ENCODE measurements at places on chromosomes 1 and 21.

DNA sequence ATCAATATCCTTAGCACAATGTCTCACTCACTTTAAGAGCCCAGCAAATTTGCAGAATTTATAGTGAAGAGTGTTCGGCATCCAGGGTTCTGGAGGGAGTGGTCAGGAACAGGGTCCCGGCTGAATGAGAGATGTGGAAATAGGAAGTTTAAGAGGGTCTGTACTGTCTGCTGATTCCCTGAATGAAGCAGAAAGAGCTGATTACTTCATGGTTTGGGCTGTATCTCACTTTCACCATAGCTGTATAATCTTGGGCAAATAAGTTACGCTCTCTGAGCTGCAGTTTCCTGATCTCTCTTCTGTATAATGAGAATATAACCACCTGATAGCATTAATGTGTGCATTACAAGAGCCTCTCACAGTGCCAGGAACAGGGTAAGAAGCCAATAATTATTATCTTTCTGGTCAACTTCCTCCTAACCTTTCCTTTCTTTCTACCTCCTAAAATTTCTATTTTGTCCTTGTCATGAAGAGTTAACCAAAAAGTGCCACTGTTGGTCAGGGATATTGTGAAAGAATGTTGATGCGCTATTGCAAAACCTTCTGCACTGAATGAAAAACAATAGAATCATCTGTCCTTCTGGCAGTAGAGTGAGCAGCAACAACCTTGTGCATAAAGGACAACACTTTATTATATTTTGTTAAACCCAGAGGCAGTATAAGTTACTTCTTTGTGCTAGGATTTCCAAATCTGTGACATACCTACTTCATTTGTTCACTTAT is 14.7 kb upstream of the PTGFR start:
- peak; percentile 69 for DNase-seq

DNA sequence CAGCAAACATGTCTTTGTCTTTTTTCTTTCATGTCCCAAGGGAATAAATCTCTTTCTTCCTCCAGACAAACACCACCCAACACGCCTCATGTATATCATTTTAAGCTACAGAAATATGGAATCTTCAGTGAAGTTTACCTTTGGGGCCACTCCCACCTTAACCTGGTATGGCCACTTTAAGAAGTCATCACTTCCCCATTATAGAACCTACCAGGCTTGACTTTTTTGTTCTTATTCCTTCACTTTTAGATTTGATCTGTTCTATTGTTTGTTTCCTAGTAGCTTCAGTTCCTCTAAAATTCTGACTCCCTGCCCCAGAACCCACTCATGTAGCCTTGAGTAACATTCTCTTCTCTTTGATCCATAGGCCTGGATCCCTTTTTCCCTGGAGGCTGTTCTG is 226.3 kb downstream of the HLX start:
- no peak for DNase-seq

GRCh38 chr21:28136656-28137255 is 855.9 kb downstream of the LTN1 start:
- no peak for DNase-seq

GRCh38 chr1:53077599-53077965 is 15.6 kb downstream of the PODN start:
- no peak for DNase-seq

- DNase-seq = peak; percentile 21
Measured at GRCh38 chr1:28986306-28986910, 72.0 kb downstream of the EPB41 start.

GRCh38 chr1:228314658-228315483 is 91.8 kb downstream of the TRIM11 start:
- DNase-seq = no peak

DNA sequence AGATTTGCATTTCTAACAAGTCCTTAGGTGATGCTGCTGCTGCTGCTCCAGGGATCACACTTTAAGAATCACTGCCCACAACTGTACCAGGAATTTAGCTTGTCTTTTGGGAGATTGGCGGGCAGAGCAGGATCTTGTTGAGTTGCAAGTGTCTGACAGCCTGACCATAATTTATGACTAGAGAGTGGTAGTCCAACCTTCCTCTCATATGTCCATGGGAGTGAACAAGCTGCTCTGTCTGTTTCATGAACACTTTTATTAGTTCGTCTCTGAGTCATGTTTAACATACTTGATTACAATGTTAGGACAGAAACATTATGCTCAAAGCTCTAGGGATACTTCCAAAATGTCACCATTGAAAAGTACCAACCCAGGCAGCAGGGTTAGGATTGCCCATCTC is 169.6 kb downstream of the TGFB2 start:
- no peak for DNase-seq

DNA sequence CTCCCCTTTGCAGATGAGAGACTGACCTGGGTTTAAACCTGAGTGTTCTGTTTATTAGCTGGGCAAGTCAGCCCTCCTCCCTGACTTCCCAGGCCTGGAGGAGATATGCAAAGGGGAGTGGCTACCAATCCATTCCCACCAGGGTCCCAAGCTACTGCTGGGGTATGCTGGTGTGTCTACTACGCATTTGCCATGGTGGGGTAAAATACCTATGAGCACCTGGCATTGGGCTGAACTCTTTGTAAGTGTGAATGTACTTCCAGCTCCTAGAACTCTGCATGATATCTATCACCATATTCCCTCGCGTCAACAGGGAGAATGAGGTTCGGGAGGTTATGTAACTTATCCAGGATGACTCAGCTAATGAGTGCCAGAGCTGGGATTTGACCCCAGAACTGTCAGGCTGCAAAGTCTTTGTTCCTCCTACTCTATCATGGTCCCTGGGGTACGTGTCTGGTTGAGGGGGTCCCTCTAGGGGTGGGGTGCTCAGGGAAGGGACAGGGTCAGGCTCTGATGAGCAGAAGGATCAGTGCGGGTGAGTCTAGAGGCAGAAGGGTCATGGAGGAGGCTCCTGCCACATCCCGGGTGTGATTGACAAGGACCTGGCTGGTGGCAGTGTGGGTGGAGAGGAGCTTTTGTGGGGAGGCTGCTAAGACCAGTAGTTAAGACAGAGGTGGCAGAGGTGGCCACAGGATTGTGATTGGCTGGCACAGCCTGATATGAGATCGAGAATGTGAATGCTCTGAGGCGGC is 16.7 kb downstream of the AMPD2 start:
- DNase-seq = no peak

DNA sequence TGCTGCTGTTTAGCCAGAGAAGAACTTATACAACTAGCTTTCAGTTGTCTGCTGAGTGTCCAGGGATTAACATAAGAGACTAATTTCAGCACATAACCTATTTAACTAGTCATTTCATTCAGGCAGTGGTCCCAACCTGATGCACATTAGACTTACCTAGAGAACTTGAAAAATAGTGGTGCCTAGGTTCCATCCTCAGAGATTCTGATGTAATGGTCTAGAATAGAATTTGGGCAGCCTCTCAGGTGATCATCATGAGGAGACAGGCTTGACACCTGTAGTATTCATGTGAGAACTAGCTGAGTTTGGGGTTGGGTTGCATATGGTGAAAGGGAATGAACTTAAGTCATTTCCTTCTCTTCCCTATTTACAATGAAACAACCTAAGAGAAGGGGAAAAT is 24.8 kb downstream of the CNST start:
- no peak for DNase-seq

DNA sequence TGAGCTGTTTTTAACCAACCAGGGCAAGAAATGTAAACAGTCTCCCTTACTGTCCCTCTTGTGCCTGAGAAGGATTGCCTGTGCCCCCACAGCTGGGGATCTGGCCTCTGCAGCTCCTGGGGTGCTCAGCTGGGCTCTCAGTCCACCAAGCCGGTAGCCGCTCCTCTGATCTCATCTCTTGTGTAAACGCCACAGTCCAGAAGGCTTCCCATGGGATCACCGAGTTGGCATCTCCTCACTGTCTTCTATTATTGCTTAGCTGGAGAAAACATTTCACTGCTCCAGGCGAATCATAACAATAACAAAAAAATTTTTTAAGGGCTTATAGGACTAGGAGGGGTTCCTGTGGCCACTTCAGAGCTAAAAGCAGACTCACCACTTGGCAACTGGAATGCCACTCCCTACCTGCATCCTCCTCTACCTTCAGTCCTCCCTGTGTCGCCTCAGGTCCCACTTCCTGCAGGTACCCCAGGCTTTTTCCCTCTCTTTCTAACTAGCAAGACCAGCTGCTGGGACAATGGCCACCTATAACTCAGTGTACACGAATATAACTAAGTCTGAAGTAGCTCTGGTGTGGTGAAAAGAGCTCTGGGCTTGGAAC is 75.8 kb downstream of the ATP1A1 start:
- no peak for DNase-seq

DNA sequence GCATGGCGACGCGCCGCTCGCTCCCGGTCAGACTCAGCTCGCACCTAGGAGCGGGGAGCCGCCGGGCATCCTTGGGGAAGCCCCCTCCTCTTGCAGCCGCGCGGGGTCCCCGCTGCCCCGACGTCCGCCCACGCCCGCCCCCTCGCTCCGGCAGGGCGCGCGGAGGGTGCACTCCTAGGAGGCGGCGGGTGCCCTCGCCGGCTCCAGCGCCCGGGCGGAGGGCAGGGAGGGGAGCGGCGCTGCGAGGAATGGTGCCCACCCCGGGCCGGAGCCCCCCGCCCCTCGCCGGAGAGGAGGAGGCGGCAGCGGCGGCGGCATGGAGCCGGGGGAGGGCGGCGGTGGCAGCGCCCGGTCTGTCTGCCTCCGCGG is 488 bp downstream of the FAM78B start:
- no peak for DNase-seq

- DNase-seq = peak; percentile 70
Measured at GRCh38 chr1:119981986-119982815, 85.9 kb upstream of the ADAM30 start.
